ENCODE measurements at places on chromosomes 5 and 9. TPM values are rescaled to one million over a fixed set of nuclear protein-coding genes. Genes with fewer than 3 reads are reported as not detected.

DNA sequence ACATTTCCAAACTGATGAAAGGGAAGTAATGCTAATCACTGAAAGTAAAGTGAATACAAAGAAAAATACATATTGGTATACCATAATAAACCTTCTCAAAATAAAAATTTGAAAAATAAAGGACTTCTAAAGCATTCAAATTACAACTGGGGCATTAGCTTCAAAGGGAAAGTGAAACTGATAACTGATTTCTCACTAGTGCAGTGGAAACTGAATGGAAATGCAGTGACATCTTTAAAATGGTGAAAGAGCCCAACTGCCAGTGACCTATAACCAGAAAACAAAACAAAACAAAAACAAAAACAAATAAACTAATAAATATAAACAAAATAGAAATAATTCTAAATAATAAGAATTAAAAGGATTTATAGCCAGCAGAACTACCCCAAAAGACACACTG lies 297.5 kb upstream of the GRIN3A start:
- no peak for DNase-seq

DNA sequence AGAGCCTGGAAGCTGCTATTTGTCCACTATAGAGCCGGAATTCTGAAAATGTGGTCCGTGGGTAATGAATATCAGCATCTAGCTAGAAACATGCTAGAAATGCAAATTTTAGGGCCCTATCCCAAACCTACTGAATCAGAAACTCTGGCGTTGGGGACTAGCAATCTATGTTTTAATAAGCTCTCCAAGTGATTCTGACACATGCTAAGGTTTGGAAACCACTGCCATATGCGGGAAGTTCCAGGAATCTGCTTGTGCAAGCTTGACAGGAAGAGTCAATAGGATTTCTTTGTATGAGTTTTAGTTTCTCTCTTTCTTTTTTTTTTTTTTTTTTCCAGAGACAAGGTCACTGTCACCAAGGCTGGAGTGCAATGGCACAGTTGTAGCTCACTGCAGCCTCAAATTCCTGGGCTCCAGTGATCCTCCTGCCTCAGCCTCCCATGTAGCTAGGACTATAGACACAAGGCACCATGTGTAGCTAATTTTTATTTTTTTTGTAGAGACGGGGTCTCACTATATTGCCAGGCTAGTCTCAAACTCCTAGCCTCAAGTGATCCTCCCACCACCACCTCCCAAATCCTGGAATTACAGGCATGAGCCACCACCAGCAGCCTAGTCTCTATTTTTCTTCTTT lies 26.4 kb upstream of the CARNMT1 start:
- DNase-seq = no peak

DNA sequence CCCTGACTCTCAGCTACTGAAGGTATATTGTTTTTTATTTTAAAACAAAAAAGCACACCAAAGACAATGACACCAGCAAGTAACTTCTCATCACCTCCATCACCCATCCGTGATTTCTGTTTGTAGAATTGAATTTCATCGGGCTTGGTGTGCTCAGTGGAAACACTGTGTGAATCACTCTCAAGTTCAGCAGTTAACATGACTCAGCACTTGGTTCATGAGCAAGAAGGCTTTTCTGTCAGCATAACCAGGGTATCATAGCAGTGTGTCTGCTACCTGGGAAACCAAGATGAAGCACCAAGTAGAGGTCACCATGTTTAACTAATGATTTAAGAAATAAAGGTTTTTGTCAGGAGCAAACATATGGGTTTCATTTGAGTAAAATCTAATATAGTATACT lies 123.7 kb downstream of the INSYN2B start:
- DNase-seq = no peak

DNA sequence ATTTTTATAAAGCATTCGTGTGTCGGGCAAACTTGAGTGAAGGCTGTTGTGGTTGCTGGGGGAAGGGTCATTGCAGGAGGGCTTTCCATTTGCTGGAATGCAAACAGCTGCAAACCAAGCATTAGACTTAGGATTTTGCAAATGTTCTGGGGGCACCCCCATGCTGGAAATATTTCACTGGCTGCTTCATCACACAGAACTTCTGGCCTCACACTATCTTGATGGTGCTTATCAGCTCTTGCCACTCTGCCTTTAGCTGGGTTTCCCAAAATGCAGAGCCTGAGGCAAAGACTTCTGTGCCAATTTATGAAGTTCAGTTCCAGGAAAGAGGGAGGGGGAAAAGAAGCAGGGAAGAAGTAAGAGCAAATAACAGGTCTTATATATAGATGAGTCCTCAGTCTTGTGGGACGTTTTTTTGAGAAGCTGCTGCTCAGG lies 8.6 kb upstream of the COL15A1 start:
- no peak for DNase-seq

- no peak for DNase-seq
Observed at GRCh38 chr5:170740551-170741205, 42.8 kb upstream of the GABRP start.

DNA sequence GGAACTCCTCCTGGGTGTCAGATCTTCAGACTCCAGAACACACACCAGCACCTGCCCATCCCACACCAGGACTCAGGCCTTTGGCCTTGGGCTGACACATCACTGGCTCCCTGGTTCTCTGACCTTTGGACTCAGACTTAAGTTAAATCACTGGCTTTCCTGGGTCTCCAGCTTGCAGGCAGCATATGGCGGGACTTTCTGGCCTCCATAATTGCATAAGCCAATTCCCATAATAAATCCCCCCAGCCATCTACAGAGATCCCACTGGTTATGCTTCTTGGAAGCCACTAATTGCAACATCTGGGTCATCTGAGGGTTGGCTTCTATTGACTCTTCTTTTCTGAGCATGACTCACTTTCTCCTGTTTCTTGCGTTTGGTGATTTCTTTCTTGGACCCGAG lies 80.3 kb upstream of the SARDH start:
- DNase-seq = no peak

- DNase-seq = no peak
Observed at GRCh38 chr5:139881143-139881733, 85.6 kb downstream of the PSD2 start.

DNA sequence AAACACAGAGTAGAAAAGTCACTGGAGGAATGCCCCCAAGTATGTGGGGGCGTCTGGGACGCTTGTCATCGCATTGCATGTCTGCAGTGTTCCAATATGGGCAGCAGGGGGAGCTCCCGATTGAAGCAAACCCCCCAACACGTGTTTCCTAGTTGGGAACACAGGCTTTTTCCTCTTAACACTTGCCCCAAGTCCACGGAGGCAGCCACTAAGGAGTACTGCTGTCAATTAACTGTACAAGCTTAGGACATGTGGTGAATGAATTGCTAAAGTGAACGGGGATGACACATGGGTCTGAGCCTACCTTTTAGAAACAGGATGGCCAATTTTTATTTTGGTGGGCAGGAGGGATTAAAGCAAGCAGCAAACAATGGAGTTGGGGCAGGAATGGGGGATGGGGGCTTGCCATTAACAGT lies 2.2 kb downstream of the GABRB2 start:
- no peak for DNase-seq

- no peak for DNase-seq
Observed at GRCh38 chr9:123952641-123953495, 22.9 kb upstream of the DENND1A start.

- DNase-seq = no peak
Observed at GRCh38 chr9:32706725-32707100, 71.2 kb upstream of the TAF1L start.

- DNase-seq = no peak
Observed at GRCh38 chr5:169503886-169504285, 79.7 kb upstream of the SPDL1 start.

DNA sequence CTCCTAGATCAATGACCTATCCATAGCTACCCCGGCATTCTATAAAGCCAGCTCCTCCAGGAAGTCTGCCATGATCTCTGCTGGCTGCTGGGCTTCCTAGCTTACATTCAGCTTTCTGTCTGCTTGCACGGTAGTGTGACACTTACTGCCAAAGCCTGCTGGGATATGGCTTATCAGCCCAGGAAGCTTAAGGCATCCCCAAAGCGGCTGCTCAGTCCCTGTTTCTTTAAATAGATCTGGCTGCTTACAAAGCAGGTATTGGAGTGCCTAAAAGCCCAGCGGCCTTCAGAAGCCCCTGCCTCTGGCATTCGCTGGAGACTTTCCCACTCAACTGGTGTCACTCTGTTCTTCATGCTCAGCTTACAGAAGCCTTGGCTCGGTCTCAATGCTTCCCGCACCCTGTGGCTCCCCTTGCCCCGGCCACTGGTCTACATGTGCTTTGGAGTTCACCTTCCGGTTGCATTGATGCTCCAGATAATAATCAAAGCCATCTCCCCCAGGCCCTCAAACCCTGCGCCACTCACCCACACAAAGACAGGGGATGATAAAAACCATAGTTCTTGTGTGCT lies 31.3 kb upstream of the STRBP start:
- no peak for DNase-seq

DNA sequence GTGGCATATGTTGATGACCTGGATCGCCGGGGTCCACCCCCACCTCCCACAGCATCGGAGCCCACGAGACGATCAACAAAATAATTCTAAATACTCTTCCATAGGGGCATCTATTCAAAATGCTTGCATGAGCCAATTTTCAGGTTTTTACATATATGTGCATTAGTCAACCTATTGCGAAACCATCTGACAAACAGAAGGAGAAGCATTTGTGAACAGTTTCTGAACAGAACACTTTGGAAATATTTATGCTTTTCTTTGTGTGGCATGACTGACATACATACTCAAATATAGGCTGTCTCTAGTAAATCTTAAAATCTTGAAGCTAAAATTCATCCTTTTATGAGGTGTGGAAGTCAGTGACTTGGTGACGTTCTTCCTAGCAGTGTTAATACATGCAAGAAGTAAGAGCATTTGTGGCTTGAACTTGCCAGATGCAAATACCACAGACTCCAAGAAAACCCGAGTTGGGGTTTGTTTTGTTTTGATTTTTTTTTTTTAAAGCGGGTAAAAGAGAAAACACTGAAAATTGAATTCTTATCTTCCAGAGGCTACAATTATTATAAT lies 5.3 kb downstream of the GPR151 start:
- no peak for DNase-seq

DNA sequence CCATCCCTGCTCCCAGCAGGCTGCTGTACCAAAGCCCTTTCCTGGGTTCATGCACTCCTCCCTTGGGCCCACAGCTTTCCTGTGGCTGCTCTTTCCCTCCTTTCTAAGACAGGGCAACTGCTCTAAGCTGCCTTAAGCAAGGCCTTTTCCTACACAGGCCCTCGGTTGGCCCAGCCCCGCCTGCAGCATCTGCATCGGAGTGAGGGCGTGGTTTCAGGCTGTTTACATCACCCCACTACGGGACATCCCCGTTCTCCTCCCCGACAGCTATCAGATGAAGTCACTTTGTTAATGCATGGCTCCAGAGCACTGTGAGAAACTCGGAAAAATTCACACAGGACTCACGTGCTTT lies 3.4 kb downstream of the DPH7 start:
- no peak for DNase-seq

DNA sequence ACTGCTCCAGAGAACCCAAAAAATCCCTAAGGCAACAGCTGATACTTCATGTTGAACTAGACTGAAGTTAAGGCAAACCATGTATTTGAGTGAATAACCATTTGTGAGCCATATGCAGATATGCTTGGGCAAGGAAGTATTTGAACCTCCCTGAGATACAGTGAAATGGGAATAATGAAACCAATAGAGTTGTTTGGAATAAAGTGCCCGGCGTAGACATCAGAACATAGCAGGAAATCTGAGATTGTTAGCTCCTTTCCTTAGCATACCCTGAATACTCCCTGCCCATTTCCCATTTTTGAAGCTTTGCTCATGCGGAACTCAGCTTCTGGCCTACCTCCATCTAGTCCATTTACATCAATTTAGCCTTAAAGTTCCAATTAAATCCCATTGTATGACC lies 611.9 kb downstream of the EFNA5 start:
- DNase-seq = no peak

DNA sequence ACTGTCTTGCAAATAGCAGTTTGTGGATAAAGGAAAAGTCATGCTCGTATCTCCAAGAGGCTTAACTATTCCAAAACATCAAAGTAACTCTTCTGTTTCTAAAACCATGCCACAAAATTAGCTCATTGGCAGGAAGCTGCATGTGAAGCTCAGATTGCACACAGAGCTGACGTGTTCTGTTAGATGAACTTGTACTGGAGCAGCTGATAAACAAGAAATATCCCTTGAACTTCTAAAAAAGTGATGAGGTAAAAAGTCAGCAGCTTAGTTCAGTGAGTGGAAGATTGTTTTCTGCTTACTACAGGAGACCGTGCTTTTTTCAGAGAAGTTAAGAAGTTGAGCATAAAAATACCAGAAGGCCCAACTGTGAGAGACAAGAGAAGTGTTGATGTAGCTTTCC lies 113.2 kb downstream of the SLC12A2 start:
- DNase-seq = no peak

- DNase-seq = no peak
Observed at GRCh38 chr9:32264170-32264864, 120.1 kb upstream of the ACO1 start.

DNA sequence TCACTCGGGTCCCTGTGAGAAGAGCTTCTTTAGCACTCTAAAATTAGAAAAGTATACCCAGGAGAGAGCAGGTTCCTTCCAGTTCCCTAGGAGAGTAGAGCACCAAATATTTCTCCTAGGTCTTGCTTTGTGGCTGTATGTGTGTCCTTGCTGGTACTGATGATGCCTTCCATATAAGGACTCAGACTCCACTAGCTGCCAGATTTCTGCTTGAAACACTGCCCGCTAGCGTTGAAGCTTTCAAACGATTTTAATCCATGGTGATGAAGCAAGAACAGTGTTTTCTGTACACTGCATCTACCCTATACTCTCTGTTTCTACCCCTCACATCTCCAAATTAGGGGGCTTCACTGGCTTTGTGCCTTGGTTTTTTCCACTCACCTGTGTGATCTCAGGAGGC lies 2.4 kb upstream of the SMC2 start:
- DNase-seq = no peak

DNA sequence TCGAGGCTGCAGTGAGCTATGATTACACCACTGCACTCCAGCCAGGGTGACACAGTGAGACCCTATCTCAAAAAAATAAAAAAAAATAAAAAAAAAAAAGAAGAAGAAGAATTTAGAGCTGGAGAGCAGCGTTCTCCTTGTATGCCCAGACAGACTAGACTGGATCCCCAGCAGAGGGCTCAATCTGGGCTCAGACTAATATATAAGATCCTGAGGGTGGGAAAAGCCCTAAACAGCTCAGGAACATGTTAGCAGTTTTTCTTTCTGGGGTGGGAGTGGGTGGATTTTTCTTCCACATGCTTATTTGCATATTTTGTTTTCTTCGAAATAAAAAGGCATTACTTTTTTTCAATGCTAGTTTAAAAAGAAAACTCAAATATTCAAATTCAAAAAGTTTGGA lies 904 bp upstream of the BSPRY start:
- DNase-seq = no peak

DNA sequence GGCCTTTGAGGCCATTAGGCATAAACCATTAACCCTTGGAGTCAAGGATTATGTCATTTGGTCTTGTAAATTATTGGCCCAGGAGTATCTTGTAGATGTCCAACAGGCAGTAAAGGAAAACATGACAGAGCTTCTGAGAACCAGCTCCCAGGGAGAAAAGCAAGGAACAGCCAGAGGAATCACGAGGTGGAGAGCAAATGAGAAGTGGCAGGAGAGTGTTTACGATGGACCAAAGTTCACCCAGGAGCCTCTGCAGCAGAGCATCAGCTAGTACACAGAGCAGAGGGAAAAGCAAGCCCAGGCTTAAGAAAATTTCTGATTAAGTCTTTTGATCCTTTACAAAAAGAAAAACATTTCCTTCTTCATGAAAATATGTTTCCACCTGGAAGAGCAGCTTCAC lies 206.2 kb downstream of the NDUFS4 start:
- DNase-seq = no peak

ANKRD20A1 gene
- total RNA-seq = 1.5 TPM

ZBED3 gene
- total RNA-seq = 7.8 TPM

ADGRD2 gene
- not detected for total RNA-seq

LVRN gene
- 0.14 TPM for total RNA-seq

UBE2R2 gene
- total RNA-seq = 40.6 TPM

MCTP1 gene
- 7.8 TPM for total RNA-seq

MAMDC2 gene
- total RNA-seq = 9.0 TPM

All from left ventricle myocardium inferior (tissue), 1 donor.